CD8-positive, alpha-beta memory T cell (primary cell): ENCODE measurements at places on chromosomes 5 and 9. TPM values are rescaled to one million over a fixed set of nuclear protein-coding genes. Genes with fewer than 3 reads are reported as not detected.

PRR7 gene
- 14.7 TPM for total RNA-seq

TAF11L5 gene
- not detected for total RNA-seq

CDKN2B gene
- 0.09 TPM for total RNA-seq

DNA sequence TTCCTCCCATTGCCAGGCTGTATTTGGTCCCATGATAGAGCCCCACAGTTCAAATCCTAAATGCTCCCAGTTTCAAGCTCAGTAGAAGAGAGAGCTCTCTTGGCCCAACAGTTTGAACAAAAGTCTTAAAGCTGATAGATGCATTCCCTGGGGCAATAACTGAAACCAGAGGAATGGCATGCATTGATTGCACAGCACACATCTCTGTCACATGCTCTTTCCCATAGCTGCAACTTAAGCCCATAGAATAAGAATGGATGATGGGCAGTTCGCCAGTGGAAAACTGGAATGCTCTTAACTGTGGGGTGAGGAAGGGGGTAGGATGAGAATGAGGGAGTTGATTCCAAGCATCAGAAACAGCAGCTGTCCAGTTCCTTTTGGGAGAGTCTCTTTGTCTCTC, 1942.4 kb upstream of the WWC1 start:
- no peaks in the 10 kb centered on the region for H3K4me1 ChIP-seq
- H3K27ac ChIP-seq: no peak overlapping the region
- H3K36me3 ChIP-seq: no peaks in the 10 kb centered on the region
- no peaks in the 10 kb centered on the region for H3K27me3 ChIP-seq
- H3K4me3 ChIP-seq: no peak overlapping the region
- DNase-seq: no peak

- H3K27me3 ChIP-seq: no peaks in the 10 kb centered on the region
- H3K27ac ChIP-seq: no peak overlapping the region
- no peak overlapping the region for H3K4me3 ChIP-seq
- no peak for DNase-seq
- H3K36me3 ChIP-seq: no peaks in the 10 kb centered on the region
Measured at GRCh38 chr9:135492886-135493669, 7.4 kb upstream of the MRPS2 start.
